Calu3 (cell line): ENCODE measurements at places on chromosomes 11 and 22.

- no peak for DNase-seq
Observed at GRCh38 chr22:18044548-18045271, 20.3 kb upstream of the MICAL3 start.

DNA sequence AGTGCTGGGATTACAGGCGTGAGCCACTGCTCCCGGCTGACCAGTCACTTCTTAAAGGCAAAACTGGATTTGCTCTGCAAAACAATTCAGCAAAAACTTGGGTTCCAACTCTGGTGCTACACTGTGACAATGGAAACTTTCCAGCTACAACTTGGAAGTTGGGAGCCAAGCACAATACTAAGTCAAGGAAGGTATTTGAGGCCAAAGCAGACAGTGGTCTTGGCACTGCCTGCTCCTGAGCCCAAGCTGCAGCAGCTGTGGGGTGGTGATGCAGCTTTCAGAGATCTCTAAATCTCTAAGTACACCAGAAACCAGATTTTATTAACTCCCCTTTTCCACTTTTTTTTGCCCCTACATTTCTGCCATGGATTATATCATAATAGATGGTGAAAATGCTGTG, 17.5 kb downstream of the ADM start:
- no peak for DNase-seq

GRCh38 chr11:131889146-131889577, 518.7 kb downstream of the NTM start:
- DNase-seq, result no peak

DNA sequence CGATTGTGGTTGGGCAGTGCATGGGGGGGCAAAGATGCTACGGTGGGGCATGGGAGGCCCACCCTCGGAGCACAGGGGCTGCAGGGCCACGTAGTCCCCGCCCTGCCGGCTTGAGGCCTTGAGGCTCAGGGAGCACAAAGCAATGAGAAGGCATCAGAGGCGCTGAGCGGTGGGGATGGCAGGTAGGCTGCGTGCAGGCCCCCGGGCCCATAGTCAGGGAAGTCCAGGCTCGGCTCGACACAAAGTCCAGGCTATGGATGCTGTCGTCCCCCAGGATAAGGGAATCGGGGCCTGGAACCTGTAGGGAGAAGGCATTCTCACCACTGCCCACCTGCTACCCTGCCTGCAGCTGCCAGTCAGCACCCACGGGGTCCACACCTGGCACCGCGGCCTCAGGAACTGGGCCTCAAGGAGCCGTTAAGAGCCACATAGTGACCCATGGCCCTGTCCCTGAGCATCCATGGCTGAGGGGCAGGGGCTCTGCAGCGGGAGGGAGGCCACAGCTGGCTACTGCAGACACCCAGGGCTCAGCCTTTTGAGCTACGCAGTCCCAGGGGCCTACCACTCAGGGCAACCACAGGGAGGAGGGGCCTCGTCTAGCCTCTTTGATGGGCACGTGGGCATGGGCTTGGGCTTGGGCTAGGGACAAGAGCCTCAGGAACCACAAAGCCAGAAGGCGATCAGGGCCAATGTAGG, 179.7 kb downstream of the IGLL1 start:
- DNase-seq, result no peak

- DNase-seq, result no peak
Observed at GRCh38 chr22:42101199-42101598, 10.6 kb upstream of the NDUFA6 start.
